ENCODE measurements at places on chromosomes 5 and 9.

DNA sequence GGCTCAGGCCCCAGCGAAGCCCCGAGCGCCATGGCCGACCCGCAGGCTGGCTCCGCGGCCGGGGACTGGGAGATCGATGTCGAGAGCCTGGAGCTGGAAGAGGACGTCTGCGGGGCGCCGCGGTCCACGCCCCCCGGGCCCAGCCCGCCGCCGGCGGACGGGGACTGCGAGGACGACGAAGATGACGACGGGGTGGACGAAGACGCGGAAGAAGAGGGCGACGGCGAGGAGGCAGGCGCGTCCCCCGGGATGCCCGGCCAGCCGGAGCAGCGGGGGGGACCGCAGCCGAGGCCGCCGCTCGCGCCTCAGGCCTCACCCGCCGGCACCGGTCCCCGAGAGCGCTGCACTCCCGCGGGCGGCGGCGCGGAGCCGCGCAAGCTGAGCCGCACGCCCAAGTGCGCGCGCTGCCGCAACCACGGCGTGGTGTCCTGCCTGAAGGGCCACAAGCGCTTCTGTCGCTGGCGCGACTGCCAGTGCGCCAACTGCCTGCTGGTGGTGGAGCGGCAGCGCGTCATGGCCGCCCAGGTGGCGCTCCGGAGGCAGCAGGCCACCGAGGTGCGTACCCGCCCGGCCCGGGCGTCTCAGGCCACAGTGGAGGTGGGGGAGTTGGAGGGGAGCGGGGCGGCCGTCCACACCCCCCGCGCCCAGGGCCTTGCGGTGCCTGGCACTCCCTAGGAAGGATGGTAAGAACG, 1.6 kb downstream of the DMRT2 start:
- DNase-seq = no peak

DNA sequence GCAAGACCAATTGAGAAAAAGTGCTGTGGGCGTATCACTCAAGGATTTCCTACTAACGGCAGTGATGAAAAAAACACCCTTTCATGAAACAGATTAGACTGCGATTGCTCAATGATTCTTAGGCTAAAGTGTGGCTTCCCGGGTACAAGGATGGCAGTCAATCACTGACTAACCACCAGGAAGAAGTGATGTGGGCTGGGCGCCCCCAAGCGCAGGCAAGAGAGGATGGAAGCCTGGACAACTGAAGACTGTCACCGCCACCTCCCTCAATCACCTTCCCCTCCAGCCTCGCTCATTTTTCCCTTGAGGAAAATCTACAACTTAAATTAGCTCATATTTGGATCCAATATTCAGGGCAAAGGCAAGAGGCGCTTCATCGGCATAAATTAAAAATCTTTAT, 707.2 kb downstream of the MTRR start:
- no peak for DNase-seq

GRCh38 chr5:91328743-91329142, 54.4 kb downstream of the ARRDC3 start:
- DNase-seq = no peak

DNA sequence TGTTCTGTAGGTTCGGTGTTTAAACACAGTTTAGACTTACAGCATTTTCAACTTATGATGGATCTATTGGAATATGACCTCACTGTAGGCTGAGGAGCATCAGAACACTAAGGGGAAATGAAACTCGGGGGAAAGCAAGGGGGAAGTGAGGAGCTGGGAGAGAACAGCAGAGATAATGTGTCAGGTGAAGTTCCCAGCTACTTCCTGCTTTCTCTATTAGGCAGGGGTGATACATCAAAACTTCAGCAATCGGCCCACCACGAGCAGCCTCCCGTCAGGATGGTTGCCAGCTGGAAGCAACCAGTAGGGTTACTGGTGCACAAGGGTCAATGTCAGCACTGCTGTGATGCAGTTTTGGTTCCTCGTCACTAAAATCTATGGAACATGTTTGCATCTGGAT, 34.3 kb downstream of the FAT2 start:
- DNase-seq = no peak

GRCh38 chr5:157978061-157978460, 119.1 kb upstream of the CLINT1 start:
- DNase-seq = no peak

- DNase-seq = peak; percentile 76
Observed at GRCh38 chr9:120875954-120876841, 790 bp downstream of the PHF19 start.

- no peak for DNase-seq
Observed at GRCh38 chr5:6715271-6715670, 2.0 kb downstream of the TENT4A start.

DNA sequence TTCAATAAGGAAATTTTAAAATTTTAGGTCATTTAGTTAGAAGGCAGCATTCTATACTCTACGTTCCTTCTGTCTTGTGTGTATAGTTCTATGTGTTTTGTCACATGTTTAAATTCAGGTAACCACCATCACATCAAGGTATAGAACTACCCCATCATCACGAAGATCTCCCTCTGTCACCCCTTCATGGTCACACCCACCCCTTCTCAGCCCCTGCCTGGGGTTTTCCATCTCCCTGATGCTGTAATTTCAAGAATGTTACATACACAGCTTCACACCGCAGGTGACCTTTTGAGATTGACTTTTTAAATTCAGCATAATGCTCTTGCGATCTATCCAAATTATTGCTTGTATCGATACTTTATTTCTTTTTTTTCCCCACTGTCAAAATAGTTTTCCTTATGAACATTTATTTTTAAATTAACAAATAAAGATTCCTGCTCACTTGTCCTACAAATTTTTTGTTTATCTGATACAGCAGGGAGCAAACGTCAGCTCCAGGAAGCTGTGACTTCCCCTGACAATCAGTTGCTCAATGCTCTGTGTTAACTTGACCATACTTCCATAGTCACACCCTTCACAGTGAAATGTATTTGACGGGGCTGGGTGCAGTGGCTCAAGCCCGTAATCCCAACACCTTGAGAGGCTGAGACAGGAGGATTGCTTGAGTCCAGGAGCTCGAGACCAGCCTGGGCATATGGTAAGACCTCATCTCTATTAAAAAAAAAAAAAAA, 10.2 kb downstream of the BTNL8 start:
- DNase-seq = no peak

DNA sequence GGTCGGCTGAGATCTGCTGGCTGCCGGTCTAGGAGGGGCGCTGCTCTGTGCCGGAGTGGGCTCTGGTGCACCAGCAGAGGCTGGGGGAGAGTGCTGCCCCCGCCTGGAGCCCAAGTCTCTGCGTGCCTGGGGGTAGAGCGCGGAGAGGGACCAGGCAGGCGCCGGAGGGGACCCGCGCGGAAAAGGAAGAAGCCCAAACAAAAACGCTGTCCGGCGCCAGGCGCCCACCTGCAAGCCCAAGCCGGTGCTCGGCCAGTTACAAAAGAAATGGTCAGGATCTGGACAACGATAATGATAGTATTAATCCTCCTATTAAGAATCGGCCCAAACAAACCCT, 571 bp upstream of the S1PR3 start:
- no peak for DNase-seq

GRCh38 chr5:175672976-175673648, 15.2 kb downstream of the HRH2 start:
- no peak for DNase-seq

GRCh38 chr9:137174722-137175293, 3.0 kb upstream of the TMEM210 start:
- DNase-seq = no peak

DNA sequence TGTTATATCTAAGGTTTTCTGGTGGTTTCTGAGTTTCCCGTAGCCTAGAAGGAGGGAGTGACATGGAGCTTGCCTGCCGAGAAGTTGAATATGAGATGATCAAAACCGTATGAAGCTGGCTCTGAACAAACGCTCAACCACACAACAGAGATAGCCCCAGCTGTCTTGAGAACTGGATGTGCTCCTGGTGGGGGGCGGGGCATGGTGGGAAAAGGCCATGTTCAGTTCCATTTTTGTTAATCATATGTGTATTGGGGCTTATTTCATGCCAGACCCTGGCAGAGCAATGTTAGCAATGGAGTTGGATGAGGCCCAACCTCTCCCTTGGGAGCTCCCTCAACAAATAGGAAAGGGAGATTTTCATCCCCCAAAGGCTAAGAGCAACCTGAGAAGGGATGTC, 4.8 kb downstream of the CCL19 start:
- DNase-seq = no peak

- no peak for DNase-seq
Observed at GRCh38 chr5:56460195-56460546, 227.0 kb upstream of the ANKRD55 start.

DNA sequence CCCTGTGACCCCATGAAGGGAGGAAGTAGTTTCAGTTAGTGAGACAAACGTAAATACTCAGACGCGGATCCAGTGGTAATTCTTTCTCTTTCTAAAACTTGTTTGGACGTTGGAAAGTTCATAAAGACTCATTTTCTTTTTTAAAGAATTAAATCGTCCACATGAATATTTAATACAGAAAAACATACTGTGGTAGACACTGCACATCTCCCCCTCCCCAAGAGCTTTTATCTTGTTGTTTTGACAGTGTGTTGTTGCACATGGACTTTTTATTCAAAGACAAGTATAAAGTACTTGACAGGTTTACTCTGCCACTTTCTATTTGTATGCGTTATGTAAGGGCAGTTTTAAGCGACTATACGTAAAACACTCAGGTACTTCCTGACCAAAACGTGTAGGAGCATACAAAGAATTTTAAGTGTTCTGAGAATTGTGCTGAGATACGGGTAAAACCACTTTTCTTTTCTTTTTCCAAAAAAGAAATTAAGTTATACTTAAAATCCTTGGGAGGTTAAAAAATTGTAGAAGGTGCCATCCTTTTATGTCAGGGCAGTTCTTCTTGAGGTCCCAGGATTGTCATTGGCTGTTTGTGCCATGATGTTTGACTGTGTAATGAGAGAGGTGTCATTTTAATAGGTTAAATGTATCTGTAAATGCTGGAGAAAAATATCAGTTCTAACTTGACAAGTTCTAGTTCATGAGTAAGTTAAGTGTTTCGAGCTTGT, 1.3 kb downstream of the NIPBL start:
- DNase-seq = no peak

GRCh38 chr5:96226941-96227552, 206.0 kb downstream of the PCSK1 start:
- no peak for DNase-seq

DNA sequence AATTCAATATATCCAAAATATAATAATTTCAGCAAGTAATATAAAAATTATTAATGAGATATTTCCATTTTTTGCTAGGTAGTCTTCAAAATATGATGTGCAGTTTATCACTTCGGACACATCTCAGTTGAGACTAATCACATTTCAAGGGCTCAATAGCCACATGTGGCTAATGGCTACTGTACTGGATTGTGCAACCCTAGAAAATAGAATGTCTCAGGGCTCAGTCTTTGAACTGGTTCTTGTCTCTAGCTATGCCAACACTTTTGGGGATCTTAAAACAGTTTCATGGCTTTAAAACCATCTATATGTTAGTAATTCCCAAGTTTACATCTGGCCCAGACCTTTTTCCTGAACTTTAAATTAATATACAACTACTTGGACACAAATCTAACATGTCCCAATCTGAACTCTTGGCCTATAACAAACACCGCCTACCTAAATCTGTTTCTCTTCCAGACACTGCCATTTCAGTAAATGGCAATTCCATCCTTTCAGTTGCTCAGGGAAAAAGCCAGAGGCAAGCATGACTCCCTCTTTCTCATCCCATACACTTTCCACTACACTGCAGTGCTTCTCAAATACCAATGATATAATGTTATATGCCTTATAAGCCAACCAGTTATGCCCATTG, 18.8 kb downstream of the PTAR1 start:
- no peak for DNase-seq

GRCh38 chr5:19855453-19855852, 132.5 kb downstream of the CDH18 start:
- DNase-seq = no peak

DNA sequence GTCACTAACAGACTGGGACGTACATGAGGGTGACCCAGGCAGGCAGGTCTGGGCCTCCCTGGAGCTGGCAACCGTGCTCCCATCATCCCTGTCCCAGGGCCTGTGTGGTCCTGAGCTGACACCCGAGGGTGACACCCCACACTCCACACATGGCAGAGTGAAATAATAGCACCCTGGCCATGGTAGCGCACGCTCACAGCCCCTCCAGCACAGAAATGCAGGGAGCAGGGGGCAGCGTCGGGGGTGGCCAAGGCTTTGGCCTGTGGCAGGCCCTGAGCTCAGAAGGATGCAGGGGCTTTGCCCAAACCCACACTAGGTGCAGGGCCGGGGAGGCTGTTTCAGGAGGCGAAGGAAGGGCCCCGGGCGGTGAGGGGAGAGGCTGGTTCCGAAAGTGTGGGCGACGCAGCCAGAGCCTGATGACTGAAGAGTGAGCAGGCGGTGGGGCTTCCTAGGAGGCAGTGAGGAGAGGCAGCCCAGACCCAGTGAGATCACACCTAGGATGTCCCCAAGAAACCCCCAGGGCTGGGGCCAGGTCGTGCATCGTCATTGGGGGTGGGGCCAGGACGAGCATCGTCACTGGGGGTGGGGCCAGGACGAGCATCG, 12.9 kb downstream of the OR2V2 start:
- peak; percentile 26 for DNase-seq

- no peak for DNase-seq
Observed at GRCh38 chr5:20157089-20157488, 169.1 kb upstream of the CDH18 start.

DNA sequence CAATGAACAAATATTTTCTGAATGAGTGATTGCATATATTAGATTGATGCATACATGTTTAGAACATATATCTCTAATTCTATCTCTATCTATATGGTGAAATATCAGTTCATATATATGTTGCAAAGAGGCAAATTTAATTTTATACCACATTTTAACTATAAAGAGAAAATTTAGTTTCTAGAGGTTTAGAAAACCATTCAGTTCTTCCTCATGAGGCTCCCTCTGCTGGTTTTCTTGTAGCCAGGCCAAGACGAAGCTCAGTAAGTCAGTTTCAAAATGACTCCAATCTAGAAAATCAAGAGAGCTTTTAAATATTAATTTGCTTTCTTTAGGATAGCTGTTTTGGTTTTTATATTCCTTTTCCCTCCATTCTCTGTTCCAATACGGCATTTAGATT, 312.1 kb downstream of the TMEM232 start:
- DNase-seq = no peak

- no peak for DNase-seq
Observed at GRCh38 chr9:99109522-99109921, 4.6 kb downstream of the TGFBR1 start.

- DNase-seq = no peak
Observed at GRCh38 chr5:153678617-153679329, 188.3 kb downstream of the GRIA1 start.

- DNase-seq = no peak
Observed at GRCh38 chr9:103714992-103715391, 379.1 kb upstream of the SMC2 start.

DNA sequence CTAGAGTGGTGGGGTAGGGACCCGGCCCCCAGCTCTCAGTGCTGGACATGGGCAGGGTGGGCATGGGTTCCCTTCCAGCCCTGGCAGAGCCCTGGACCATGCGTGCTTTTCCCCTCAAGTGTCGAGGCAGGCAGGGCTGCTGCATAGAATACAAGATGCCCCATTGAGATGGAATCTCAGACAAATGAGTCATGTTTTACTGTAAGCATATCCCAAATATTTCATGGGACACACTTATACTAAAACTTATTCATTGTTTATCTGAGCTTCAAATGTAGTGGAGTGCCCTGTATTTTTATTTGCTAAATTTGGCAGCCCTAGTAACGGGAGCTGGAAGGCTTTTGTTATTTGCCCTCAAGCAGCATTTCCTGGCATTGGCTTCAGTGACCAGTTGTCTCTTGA, 3.2 kb upstream of the RNU6ATAC start:
- DNase-seq = no peak

Data from occipital lobe (tissue), 3 donors.